ENCODE measurements at places on chromosomes 1 and 21. TPM values are rescaled to one million over a fixed set of nuclear protein-coding genes. Genes with fewer than 3 reads are reported as not detected.

GRCh38 chr1:45013551-45014209 lies 1.6 kb downstream of the UROD start:
- no peak for DNase-seq

DNA sequence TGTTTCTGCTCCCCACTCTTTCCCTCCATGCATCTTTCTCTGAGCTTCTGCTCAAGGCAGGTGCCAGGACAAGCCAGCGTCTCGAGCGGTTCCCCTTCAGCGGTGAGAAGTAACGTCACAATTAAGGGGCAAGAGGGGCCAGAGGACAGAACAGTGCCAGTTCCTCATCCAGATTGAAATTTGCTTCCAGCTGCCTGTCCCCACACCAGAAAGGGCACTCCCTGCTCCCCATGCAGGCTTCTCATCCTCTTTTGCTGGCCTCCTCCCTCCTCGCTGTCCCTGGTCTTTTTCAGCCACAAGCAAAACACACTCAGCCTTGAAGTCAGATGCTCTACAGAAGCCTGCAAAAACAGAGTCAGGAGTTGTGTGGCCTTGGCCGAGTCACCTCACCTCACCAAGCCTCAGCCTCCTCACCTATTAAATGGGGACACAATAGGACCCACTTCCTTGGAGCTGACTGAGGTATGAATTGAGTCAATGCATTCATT lies 35.0 kb upstream of the ECE1 start:
- peak; percentile 21 for DNase-seq

E2F2 gene
- 0.14 TPM for total RNA-seq

RUNX1 gene
- 5.9 TPM for total RNA-seq

DMRTA2 gene
- total RNA-seq, result not detected

Measured in pancreas (tissue), 10 donors.